ENCODE measurements at places on chromosomes 5 and 9.

GRCh38 chr9:136542241-136543040 lies 3.4 kb downstream of the NOTCH1 start:
- DNase-seq: no peak

- DNase-seq: no peak
These were observed 21.8 kb upstream of the ANP32B start for GRCh38 chr9:97961361-97961760.

GRCh38 chr5:83285661-83286398 lies 185.7 kb upstream of the VCAN start:
- DNase-seq: no peak

DNA sequence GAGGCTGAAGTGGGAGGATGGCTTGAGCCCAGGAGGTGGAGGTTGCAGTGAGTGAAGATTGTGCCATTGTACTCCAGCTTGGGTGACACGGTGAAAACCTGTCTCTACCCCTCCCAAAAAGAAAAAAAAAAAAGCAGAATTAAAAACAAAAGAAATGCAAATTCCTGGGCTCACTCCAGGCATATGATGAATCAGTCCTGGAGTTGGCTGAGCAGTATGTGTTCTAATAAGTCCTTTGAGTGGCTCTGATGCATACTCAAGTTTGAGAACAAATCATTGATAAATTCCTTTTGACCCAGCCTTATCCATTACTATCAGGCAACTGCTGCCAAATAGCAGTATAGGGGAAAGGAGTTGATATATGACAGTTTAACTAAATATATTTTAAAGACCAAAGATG lies 28.3 kb downstream of the UHRF2 start:
- no peak for DNase-seq

Measured in NCI-H2107 (cell line).